ENCODE measurements at places on chromosomes 13 and 19. TPM values are rescaled to one million over a fixed set of nuclear protein-coding genes. Genes with fewer than 3 reads are reported as not detected.

BBC3 gene
- 22.0 TPM for total RNA-seq

SLC27A5 gene
- total RNA-seq, result 12.9 TPM

FCAR gene
- not detected for total RNA-seq

ATP4A gene
- not detected for total RNA-seq

KIR3DL1 gene
- total RNA-seq, result not detected

SMAD9 gene
- total RNA-seq, result not detected

ZNF296 gene
- 2.3 TPM for total RNA-seq

HTR2A gene
- total RNA-seq, result not detected

PSG2 gene
- not detected for total RNA-seq

KLK1 gene
- total RNA-seq, result 1.1 TPM

C19orf53 gene
- total RNA-seq, result 107 TPM

TIMM29 gene
- 19.9 TPM for total RNA-seq

CCL25 gene
- total RNA-seq, result 0.59 TPM

ZSCAN4 gene
- not detected for total RNA-seq

THSD8 gene
- 13.0 TPM for total RNA-seq

ZGLP1 gene
- 2.1 TPM for total RNA-seq

RAB3A gene
- 3.6 TPM for total RNA-seq

TSHZ3 gene
- 2.9 TPM for total RNA-seq

OR7D2 gene
- total RNA-seq, result 0.69 TPM

ATP1A3 gene
- total RNA-seq, result 0.95 TPM
